ENCODE measurements at places on chromosomes 11 and 22.

- no peak for DNase-seq
Measured at GRCh38 chr22:28180804-28181731, 262.0 kb upstream of the PITPNB start.

GRCh38 chr11:120065876-120066275, 72.0 kb downstream of the TRIM29 start:
- DNase-seq = no peak

GRCh38 chr11:132119573-132119972, 749.2 kb downstream of the NTM start:
- DNase-seq = no peak

DNA sequence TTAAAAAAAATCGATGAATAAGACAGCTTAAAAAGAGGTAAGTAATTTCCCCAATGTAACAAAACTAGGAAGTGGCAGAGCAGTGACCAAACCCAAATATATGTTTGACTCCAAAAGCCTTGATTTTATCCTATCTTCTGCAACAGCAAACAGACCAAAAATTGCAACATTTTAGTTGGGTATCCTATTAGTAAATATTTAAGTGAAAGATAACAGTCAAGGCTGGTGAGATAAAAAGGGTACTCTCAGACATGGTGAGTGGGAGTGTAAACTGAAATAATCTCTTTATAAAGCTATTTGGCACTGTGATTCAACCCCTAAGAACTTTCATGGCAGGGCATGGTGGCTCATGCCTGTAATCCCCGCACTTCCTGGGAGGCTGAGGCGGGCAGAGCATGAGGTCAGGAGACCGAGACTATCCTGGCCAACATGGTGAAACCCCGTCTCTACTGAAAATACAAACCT, 1.9 kb upstream of the RDX start:
- DNase-seq = no peak

GRCh38 chr22:46636221-46637002, 16.2 kb downstream of the GRAMD4 start:
- DNase-seq = no peak

GRCh38 chr22:46445771-46446420, 91.5 kb downstream of the CELSR1 start:
- no peak for DNase-seq

DNA sequence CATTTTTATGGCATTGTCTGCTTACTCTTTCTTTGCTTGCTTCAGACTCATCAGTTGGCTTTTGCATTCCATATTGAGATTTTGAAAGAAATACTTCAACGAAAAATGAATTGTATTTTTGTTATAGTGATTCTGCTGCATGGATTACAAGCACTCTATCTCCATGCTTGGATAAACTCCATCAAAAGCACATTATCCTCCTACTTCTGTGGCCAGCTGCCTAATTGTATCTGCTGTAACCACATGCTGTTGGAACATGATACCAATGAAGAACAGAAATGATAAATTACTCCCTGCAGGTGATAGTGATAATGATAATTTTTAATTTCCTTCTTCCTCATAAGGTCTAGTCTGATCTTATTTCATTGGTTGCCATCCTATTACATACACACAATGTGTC, 100.8 kb downstream of the PRMT3 start:
- peak; percentile 89 for DNase-seq

DNA sequence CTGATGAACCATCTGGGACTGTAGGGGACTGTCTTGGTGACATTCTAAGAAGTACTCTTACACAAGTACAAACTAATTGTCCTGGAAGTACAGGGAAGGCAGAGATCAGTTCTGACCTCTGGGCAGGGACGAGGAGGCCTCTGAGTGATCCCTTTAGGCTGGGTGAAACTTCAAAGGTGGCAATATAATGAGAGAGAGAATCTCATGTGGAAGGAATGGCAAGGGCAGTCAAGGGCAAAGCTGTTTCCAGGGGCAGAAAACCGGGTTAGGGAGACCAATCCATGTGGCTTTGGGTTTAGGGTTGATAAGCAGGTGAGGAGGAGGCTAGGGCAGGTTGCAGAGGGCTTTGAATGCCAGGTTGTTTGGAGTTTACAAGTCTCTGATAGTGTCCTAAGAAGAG, 21.3 kb upstream of the MYH9 start:
- no peak for DNase-seq

- no peak for DNase-seq
Measured at GRCh38 chr11:46674463-46675287, 25.7 kb downstream of the ARHGAP1 start.

- DNase-seq = no peak
Measured at GRCh38 chr11:64911689-64912088, 5.3 kb downstream of the ATG2A start.

- no peak for DNase-seq
Measured at GRCh38 chr11:2477254-2477653, 32.4 kb downstream of the KCNQ1 start.

DNA sequence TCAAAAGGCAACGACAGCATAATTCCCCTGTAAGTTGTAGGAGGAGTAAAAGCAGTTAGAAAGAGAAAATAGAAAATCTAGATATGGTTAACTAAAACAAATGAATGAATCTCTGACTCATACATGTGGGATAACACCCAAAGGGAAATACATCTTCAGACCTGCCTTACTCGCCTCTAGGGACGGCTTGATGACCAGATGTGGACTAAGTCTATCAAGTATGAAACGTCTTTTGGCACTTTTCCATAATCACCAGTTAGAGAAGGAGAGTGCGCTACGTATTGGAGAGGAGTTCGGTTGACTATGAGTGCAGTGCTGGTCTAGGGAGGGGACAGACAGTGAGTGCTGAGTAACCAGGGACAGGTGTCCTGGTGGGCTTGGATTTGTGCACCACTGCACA, 459.9 kb downstream of the OPCML start:
- DNase-seq = no peak

- no peak for DNase-seq
Measured at GRCh38 chr11:54558919-54559318, 44.9 kb downstream of the OR4C46 start.

DNA sequence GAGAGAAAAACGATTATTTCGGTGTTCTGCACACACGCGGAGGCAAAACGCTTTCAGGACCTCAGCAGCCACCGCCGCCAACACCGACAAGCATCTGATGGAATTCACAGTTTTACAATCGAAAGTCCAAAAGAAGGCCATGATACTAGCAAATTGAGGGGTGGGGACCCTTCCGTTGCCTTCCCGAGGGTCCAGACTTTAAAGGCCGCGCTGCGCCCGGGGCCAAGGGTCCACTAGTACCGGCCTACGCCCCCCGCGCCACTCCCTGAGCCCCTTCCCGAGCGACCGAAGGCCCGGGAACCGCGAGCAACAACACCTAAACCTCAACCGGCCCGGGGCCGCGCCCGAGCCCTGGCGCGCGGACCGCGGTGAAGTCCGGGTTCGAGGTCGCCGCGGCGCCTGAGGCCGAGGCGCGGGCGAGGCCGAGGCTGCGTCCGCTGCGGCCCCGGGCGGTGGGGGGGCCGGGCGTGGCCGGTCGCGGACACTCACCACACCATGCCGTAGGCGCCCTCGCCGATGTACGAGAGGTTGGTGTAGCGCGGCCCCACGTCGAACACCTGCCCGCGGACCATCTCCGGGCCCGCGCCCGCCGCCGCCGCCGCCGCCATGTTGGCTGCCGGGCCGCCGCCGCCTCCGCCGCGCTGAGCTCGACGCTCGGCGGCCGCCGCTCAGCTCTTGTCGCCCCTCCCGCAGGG, 465 bp downstream of the MAPK1 start:
- no peak for DNase-seq

- no peak for DNase-seq
Measured at GRCh38 chr11:117877120-117877784, 794 bp upstream of the FXYD6 start.

DNA sequence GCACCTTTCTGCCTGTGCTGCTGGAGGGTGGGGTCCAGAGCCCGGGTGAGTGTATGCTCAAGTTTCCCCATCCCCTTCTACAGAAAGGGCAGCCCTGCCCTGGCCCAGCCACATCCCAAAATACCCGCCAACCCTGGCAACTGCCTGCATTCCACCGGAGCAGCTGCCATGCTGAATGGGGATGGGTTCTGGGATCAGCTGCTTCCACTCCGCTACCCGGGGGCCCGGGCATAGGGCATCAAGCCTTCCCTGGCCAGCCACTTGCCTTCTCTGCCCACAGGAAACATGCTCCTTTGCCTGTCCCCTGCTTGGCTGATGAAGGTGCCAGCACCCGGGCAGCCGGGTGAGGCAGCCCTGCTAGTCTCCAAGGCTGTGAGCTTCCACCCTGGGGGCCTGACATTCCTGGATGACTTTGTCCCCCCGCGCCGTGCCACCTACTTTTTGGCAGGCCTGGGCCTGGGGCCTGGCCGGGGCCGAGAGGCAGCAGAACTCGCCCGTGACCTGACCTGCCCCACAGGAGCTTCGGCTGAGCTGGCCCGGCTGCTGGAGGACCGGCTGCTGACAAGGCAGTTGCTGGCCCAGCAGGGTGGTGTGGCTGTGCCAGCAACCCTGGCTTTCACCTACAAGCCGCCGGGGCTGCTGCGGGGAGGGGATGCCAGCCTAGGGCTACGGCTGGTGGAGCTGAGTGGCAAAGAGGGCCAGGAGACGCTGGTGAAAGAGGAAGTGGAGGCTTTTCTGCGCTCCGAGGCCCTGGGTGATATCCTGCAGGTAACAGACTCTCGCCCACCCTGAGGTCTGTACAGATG, 3.2 kb downstream of the CARNS1 start:
- no peak for DNase-seq

- no peak for DNase-seq
Measured at GRCh38 chr11:126547161-126547560, 191.7 kb downstream of the ST3GAL4 start.

DNA sequence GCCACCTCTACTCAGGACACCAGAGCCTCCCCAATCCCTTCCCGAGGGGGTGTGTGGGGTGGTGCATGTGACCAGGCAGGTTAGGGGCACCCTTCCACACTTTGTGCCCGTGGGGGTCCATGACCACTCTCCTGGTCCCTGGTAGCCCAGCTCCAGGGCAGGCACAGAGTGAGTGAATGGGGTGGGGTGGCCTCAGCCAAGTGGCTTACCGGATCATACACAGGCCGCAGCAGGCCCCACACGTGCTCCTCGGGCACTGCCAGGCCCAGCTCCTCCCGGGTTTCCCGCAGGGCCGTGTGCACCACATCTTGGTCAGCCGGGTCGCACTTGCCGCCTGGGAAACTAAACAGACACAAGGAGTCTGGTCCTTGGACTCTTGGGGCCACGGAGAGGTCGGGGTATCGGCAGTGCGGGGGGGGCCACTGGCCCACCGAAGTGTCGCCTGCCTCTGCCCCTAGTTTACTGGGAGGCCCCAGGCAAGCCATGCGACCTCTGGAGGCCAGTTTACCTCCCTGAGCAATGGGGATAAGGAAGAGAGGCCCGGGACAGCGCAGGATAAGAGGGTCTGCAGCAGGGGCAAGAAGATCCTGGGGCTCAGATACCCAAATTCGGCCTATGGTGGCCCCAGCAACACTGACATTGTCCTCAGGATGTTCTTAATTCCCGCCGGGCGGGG, 889 bp downstream of the NUDT8 start:
- no peak for DNase-seq

- no peak for DNase-seq
Measured at GRCh38 chr11:34599406-34599945, 21.4 kb upstream of the EHF start.

- DNase-seq = no peak
Measured at GRCh38 chr11:35714882-35715627, 52.5 kb downstream of the TRIM44 start.

- no peak for DNase-seq
Measured at GRCh38 chr11:94128291-94128745, 323 bp upstream of the PANX1 start.

DNA sequence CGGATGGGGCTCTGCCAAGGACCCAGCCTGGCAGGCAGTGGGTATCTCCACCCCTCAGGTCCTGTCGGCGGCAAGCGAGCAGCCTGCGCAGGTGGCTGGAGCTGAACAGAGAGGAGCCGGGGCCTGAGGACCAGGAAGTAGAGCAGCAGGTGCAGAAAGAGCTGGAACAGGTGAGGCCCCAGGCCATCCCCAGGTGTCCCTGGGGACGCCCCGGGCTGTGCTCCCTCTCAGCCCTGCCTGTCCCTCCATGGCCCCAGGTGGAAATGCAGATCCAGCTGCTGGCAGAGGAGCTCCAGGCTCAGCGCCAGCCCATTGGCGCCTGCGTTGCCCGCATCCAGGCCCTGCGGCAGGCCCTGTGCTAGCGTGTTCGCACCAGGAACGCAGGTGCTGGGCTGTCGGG, 44.0 kb downstream of the PISD start:
- DNase-seq = peak; percentile 85

GRCh38 chr11:68798221-68798813, 43.4 kb downstream of the CPT1A start:
- no peak for DNase-seq

GRCh38 chr11:48081151-48082010, 101.0 kb downstream of the PTPRJ start:
- no peak for DNase-seq

DNA sequence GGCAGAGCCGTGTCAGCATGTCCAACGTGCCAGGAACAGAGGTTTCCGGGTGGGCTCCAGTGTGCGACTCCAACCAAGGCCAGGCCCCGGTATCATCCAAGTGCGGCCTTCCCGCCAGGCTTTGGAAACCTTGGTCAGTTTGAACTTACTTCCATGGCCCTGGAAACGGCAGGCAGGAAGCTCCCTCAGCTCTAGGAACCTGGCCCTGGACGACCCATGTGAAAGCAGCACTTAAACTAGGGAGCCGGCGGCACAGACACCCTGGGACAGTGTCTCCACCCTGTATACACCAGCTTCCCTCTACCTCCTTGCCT, 65.2 kb downstream of the MYH9 start:
- no peak for DNase-seq

DNA sequence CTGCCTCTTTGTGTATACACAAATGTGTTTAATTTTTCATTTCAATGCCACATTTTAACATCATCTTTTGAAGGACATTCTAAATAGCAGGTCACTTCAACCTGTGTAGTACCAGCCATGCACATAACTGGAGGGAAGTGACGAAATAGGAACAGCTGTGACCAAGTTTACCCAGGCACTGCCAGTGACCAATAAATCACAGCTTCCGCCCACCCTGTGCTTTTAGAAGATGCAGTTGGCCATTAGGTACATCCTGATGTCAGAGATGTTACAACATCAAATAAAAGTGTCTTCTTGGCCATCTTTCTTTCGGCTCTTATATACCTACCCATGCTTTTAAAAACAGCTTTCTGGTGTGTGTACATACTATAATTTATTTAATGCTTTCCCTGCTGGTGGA, 7.8 kb downstream of the LDLRAD3 start:
- DNase-seq = no peak

DNA sequence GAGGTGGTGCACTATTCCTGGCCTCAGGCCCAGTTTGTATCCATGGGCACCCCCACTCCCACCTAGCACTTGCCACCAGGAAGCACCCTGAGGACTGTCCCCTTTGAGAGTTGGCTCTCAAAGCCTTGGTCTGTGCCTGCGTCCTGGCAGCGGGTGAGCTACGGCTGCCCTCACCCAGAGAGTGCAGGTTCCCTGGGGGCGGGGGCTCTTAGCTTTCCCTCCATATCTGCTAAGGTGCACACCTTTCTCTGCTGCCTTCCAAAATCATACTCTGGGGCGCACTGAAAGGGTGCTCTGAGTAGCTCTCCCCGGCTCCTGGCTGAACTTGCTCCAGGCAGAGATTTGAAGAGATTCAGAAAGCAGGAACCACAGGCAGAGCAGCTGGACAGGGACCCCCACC, 7.1 kb downstream of the KCNQ1 start:
- no peak for DNase-seq
